ENCODE measurements at places on chromosomes 7 and 10.

DNA sequence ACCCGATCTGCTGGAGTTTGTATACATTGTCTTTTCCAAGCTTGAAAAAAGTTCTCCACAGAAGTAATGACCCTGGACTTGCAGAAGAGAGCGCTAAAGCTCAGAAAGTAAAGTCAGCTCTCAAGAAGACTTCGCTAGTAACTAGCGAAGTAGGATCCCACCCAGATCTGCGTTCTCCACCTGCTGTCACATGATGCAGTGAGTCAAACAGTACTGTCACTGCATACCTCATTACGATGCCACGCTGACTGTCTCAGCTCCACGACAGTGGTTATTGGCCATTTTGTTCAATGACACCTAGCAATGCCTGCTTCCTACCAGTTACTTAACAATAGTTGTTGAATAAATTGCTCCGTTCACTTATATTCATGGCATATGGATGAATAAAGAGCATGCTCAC lies 29.7 kb upstream of the SEC61G start:
- no peak for DNase-seq

- DNase-seq: no peak
Measured at GRCh38 chr7:23970193-23970592, 260.2 kb downstream of the STK31 start.

- DNase-seq: no peak
Measured at GRCh38 chr7:35446091-35446490, 192.2 kb upstream of the TBX20 start.

DNA sequence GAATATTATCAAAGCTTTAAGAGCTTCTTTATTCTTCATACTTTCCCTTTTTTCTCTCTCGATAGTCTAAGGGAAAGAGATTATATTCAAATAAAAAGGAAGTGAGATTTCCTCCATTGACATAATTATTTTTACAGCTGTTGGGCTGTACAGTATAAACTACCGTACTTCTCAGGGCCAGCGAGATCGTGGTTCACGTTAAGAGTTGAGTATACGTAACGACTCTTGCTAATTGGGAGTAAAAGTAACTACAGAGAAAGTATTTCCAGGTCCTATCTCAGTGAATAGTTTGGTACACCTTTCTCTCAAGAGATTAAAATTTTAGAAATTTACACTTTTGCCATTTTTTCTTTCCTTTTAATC lies 57.8 kb downstream of the INPP5F start:
- DNase-seq: no peak

DNA sequence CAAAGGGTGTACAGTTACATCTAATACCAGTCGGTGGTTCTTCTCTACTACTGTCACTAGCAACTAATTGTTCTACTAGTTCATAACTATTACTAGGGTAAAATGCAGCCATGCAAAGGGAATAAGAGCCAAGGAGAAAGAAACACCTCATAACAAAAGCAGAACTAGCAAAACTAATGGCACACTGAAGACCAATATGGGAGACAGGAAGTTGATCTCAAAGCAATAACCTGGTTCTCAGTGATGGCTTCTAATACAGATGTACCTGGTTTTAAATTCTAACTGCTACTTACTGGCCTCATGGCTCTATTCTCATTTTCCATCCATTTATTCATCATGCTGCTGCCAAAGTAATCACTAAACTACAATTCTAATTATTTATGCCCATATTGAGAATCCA lies 170.3 kb downstream of the SEMA3E start:
- no peak for DNase-seq

DNA sequence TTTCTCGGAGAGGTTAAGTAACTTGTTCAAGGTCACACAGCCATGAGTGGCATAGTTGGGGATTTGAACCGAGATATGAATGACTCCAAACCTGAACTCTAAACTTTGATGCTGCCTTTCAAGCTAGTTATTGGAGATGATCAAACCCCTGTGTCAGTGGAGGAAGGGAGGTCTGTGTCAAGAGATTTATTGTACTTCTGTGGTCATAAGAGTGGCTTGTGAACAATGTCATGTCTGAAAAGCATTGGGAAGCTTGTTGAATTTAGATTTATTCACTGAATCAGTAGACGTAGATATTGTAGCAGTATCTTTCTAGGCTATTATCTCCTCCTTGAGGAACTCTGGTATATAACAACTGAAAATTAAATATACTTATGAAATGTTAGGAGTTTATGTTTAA lies 27.3 kb downstream of the SNX10 start:
- no peak for DNase-seq

- DNase-seq: no peak
Measured at GRCh38 chr10:43210556-43210955, 56.3 kb downstream of the RASGEF1A start.

- DNase-seq: no peak
Measured at GRCh38 chr10:77104459-77104980, 533.1 kb downstream of the KCNMA1 start.

- no peak for DNase-seq
Measured at GRCh38 chr7:149606826-149607225, 109.2 kb upstream of the ZNF746 start.

- peak; percentile 5 for DNase-seq
Measured at GRCh38 chr10:15035385-15036301, 8.1 kb upstream of the OLAH start.

- no peak for DNase-seq
Measured at GRCh38 chr10:34101001-34101400, 714.1 kb downstream of the PARD3 start.

- no peak for DNase-seq
Measured at GRCh38 chr7:143025371-143025770, 1.6 kb downstream of the OR9A2 start.

DNA sequence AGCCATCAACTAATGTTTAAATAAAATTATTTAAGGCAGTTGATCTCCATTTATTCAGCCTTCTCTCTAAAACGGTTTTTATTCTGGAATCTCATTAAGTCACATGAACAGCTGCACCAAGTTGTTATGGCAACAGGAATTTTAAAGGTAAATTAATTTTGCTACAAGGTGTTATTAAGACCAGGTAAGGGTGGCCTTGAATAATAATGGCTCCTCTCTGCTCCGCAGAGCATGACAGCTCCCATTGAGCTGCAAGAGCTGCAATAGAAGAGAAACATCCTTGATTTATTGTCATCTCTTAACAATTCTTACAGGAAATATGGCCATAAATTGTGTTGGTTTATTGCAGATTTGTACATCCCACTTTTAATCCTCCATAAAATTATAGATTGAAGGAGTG lies 165.8 kb downstream of the KLF6 start:
- no peak for DNase-seq

- DNase-seq: no peak
Measured at GRCh38 chr10:132319853-132320653, 11.9 kb upstream of the LRRC27 start.

DNA sequence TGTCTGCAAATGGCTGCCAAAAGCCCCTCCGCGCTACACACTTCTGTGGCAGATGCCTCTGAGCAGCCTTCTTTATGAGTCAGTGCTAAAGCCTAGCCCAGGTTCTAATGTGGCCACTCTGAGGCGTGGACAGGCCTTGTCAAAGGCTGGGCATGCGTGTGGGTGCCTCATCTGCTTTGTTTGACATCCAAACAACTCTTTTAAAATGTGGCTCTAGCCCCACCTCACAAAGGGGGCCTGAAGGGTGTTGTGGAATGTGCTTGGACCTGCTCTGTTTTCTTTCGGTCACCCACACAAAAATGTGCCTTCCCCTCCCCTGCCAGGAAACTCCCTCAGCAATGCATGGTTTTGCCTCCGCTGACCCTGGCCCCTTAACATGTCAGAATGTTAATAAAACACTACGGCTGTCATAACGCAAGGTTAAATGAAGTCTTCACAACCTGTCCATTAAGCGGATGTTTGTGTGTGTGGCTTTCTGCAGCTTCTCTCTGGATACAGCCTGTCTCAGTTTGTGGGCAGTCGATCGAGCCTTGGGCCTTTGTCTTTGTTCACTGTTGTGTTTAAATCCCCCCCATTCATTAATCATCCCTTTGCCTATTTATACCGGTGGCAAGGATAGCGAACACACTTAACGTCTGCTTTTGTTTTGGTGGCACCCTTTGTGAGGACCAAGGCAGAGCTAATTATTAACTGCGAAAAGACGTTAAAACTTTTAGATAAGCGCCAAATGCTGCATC lies 718.9 kb downstream of the LRMDA start:
- no peak for DNase-seq

GRCh38 chr7:151937286-151937685 lies 19.0 kb upstream of the GALNTL5 start:
- no peak for DNase-seq

DNA sequence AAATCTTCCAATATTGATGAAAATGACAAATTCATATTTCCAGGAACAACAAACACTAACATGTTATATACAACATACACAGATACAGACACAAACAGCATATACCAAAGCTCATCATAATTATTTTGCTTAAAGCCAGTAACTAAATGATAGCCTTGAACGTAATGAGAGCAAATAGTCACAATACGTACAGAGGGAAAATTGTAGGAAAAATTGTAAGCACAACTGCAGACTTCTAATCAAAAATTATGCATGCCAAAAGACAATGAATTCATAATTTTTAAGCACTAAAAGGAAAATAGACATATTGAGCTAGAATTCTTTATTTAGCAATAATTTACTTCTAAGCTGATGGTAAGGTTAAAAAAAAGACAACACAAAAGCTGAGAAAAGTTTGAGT lies 1466.9 kb upstream of the CELF2 start:
- no peak for DNase-seq

GRCh38 chr7:13091974-13092707 lies 404.7 kb downstream of the ARL4A start:
- DNase-seq: no peak

DNA sequence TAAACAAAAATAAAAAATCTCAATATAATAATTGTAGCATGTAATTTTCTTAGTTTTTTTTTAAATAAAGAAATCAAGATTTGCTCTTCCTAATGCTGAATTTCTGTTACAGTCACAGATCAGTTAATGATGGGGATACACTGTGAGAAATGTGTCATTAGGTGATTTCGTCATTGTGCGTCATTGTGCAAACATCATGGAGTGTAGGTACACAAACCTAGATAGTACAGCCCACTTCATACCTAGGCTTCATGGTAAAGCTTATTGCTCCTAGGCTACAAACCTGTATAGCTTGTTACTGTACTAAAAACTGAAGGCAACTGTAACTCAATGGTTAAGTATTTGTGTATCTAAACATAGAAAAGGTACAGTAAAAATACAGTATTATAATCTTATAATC lies 74.4 kb upstream of the LSM8 start:
- no peak for DNase-seq

- DNase-seq: no peak
Measured at GRCh38 chr7:18580950-18581349, 85.4 kb downstream of the HDAC9 start.

GRCh38 chr7:137642472-137642871 lies 204.3 kb downstream of the DGKI start:
- no peak for DNase-seq

DNA sequence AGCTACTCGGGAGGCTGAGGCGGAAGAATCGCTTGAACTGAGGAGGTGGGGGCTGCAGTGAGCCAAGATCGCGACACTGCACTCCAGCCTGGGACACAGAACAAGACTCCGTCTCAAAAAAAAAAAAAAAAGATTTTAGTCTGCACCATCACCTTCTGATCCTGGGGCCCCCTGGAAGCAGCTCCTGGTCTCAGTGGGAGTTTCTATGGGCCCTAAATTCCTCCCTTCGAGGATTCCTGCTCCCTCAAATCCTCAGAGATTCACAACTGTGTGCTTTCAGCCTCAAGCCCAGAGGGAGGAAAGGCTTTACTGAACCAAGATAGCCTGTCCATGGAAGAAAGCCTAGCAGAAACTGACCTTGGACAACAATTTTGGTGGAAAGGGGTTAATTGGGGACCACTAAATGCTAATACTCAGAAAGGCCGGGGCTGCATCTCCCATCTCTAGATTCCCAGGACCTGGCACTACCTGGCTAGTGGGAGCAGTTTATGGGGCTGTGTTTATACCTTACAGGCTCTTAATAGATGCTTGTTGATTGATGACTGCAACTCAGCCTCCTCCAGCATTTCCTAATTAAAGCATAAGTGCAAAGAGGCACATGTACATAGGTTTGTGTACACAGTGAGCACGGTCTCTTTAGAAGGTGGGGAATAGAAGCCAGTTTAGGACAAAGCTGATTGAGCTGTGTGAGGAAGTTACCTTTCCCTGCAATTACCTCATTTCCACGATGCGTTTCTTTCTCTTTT lies 9.2 kb upstream of the FGFR2 start:
- no peak for DNase-seq

DNA sequence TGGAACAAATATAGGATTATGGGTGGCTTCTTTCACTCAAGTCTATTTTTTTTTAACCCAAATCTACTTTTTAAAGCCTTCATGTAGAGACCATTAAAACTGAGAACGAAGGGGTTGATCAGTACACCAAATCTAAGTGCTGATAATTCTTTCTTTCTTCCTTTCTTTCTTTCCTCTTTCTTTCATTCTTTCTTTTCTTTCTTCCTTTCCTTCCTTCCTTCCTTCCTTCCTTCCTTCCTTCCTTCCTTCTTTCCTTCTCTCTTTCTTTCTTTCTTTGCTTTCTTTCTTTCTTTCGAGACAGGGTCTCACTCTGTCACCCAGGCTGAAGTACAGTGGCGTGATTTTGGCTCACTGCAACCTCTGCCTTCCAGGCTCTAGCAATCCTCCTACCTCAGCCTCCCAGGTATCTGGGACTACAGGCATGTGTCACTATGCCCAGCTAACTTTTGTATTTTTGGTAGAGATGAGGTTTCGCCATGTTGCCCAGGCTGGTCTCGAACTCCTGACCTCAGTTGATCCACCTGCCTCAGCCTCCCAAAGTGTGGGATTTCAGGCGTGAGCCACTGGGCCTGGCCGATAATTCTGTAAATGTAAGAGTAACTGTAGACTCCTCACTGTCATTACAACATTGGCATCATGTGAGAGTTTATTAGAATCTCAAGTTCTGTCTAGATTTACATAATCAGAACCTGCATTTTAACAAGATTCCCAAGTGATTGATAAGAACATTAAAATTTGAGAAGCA lies 236.4 kb downstream of the TFEC start:
- no peak for DNase-seq

- DNase-seq: peak; percentile 30
Measured at GRCh38 chr7:816751-817671, 15.3 kb upstream of the SUN1 start.

DNA sequence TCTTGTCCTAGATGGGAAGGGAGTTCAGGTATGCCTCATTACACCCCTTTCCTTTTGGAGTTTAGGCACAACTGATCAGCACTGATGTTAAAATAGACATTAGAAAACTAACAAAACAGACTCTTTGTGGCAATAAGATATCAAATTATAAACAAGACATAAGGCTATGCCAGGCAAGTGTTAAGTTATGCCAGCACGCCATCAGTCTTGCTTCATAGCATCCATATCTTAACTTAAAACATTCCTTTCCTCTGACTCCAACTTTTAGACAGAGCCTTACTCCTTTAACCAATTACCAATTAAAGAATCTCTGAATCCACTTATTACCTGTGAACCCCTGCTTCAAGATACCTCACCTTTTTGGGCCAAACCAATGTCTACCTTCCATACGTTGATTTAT lies 126.2 kb upstream of the ETV1 start:
- no peak for DNase-seq

GRCh38 chr7:86928308-86928707 lies 131.1 kb downstream of the ELAPOR2 start:
- no peak for DNase-seq

Measured in CD4-positive, alpha-beta T cell treated with Interleukin-4 for 4 hours (primary cell).